ENCODE measurements at places on chromosomes 4 and X.

DNA sequence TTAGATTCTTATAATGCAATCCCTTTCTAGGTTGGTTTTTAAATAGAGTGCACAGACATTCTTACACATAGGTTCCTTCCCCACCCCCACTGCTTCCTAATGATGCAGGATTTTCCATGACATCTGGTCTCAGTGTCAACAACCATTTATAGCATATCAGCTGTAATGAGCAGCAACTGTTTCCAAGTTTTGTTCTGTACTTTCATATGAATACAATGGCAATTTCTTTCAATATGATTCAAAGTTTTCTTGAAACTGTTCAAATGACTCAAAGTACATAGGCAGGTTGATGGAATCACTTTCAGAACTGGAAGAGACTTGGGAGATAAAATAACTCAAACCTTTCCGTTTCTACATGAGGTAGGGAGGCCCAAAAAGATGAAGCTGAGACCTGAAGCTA is 220.7 kb downstream of the CAMK2D start:
- DNase-seq, result no peak

GRCh38 chrX:112642349-112642748 is 37.4 kb downstream of the LHFPL1 start:
- peak; percentile 6 for DNase-seq

DNA sequence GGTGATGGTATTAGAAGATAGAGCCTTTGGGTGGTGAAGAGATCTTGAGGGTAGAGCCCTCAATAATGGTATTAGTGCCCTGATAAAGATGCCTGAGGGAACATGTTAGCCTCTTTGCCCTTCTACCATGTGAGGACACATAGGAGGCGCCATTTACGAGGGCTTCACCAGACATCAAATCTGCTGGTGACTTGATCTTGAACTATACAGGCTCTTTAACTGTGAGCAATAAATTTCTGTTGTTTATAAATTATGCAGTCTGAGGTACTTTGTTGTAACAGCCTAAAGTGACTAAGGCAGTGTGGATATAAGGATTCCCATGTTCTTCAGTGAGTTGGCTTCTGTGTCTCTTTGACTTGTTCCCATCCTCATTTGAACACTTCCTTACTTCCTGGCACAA is 11.8 kb downstream of the MOB1B start:
- DNase-seq, result no peak

DNA sequence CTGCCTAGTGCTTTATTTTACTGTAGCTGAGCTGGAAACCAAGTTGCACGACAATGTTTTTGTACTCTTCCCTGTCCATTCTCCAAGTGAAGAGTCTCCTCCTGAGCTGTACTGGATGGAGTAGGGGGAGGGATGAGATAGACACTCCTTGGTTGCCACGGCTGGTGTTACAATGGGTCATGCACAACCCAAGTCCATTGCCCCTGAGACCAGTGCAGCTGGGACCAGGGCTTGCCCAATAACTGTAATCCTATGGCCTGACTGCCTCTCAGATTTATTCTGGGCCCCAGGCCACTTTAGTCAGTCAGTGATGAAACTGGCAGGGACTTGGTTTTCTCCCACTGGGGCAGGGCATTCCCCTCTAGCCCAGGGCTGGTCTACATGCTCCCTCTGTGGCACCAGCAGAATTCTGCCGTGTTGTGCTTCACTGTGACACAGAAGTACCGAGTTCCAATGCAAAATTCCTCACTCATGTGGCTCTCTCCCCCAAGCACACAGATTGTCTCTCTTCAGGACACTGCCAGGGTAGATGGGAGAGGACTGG is 203.3 kb upstream of the PCDH18 start:
- no peak for DNase-seq

GRCh38 chr4:140858897-140859296 is 102.7 kb upstream of the TBC1D9 start:
- DNase-seq, result no peak

GRCh38 chr4:63085091-63085490 is 1324.2 kb downstream of the TECRL start:
- no peak for DNase-seq

DNA sequence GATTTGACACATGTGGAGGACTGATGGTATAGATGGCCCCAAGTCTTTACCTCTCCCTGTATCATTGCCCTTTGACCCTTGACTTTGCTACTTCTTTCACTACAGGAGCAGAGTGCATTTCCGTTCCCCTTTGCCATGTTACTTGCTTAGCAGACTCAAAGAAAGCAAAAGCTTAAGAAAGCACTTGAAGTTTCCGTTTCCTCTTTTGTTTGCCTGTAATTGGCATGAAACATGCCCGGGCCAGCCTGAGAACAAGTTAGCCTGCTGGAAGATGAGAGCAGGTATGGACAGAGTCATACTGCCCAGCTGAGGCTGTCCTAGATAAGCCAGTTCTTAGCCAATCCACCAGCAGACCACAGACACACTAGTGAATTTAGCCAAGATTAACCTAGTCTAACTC is 206.0 kb downstream of the BCOR start:
- DNase-seq, result no peak

DNA sequence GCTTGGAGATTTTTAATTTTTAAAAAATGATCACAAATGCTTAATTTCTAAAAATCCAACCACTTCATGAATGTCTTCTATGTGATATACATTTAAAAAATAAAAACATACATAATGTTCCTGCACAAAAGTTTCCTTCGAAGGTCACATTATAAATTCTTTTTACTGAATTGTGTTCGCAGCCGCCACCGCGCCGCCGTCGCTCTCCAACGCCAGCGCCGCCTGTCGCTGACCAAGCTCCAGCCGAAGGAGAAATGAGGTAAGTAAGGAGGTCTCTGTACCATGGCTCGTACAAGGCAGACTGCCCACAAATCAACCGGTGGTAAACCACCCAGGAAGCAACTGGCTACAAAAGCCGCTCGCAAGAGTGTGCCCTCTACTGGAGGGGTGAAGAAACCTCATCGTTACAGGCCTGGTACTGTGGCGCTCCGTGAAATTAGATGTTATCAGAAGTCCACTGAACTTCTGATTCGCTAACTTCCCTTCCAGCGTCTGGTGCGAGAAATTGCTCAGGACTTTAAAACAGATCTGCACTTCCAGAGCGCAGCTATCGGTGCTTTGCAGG is 48.8 kb upstream of the NEUROG2 start:
- no peak for DNase-seq

- no peak for DNase-seq
These were observed 75.8 kb downstream of the NUDT11 start for GRCh38 chrX:51420610-51421009.

DNA sequence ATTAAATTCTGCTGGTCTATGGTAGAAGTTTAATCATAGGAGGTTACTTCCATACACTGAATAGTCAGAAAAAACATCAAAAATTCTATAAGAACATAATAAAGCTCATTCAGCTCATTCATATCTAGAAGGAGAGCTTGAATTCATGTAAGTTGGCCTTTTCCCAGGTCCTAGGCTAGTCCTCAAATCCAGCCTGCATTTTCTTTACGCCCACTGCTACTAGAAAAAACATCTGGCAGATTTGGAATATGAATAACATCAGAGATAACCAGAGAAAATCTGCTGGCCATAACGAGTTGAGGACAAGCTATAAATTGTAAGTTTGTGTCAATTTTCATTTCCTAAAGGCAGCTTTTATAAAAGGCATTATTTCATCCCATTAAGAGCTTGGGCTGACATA is 95.5 kb downstream of the MXRA5 start:
- no peak for DNase-seq
